Hematopoietic multipotent progenitor cell (in vitro differentiated cells): ENCODE measurements at places on chromosomes 4 and X. TPM values are rescaled to one million over a fixed set of nuclear protein-coding genes. Genes with fewer than 3 reads are reported as not detected.

DNA sequence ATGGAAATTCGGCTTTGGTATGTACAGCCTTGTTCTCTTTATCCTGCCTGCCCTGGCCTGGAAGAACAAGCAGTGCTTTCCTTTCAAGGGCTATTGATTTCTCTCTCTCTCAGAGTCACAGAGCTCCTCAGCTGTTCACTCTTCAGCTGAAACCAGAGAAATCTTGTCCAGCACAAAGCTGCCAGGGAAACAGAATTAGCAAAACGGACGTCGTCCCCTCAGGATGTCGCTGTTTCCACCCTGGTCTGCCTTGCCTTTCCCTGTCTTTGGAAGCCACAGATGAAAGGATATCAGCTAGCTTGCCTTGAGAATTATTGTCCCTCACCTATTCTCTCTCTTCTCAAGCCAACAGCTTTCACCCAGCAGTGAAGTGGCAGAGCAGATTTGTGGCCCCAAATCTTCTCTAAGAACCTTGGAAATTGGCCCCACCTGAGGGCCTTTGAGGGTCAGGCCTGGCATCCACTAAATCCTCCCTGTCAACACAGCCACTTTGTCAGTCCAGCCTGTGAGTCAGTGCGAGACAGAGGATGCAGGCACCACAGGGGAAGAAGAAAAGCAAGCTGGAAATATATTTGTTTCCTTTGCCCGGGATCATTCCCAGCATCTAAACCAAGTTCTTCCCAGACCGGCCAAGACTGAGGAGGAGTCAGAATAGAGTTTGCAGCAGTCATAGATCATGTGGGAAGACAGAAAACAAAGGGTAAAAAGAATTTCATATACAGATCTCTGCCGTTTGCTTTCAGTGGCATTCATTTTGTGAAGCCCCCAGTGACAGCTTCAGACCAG is 63.8 kb upstream of the MTM1 start:
- no peak for DNase-seq

- no peak for DNase-seq
Observed at GRCh38 chr4:31291238-31291637, 571.1 kb downstream of the PCDH7 start.

The SLC6A8 gene
- 2.2 TPM for total RNA-seq

The PABPC1L2A gene
- not detected for total RNA-seq

- no peak for DNase-seq
Observed at GRCh38 chr4:189414021-189414420, 526.7 kb upstream of the FRG1 start.
